Upper lobe of left lung (tissue), 6 donors: ENCODE measurements at places on chromosomes 4 and X.

DNA sequence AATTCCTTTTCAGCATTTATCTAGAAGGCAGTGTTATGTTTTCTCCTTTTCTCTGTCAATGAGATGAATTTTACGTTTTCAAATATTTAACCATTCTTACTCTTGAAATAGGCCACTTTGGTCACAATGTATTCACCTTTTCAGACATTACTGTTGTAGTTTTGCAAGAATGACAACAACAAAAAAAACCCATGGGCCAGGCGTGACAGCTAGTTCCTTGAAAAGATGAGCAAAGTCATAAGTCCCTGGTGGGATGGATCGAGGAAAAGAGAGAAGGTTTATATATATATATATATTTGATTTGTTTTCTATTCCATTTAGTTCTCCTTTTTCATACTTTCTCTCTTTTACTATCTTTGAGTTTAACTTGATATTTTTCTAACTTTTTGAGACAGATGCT lies 38.1 kb upstream of the ACSL1 start:
- no peak for DNase-seq

GRCh38 chrX:144275367-144275766 lies 391.5 kb downstream of the UBE2NL start:
- DNase-seq, result no peak

- DNase-seq, result no peak
Measured at GRCh38 chr4:70703619-70704214, 15.4 kb downstream of the UTP3 start.

- no peak for DNase-seq
Measured at GRCh38 chr4:183544109-183544508, 39.3 kb downstream of the ING2 start.

DNA sequence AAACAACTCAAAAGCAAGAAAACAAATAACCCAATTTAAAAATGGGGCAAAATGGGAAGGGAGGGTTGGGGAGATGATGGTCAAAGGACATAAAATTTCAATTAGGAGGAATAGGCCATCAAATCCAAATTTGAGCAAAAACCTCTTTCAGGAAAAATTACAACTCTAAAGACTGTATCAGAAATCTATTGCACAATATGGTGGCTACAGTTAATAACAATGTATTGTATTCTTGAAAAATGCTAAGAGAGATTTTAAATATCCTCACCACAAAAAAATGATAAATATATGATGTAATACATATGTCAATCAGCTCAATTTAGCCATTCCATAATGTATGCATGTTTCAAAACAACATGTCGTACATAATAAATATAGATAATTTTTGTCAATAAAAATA lies 60.7 kb downstream of the RELL1 start:
- no peak for DNase-seq

- DNase-seq, result no peak
Measured at GRCh38 chr4:7823416-7823824, 116.2 kb downstream of the AFAP1 start.

- no peak for DNase-seq
Measured at GRCh38 chr4:152359208-152360044, 176.5 kb downstream of the FBXW7 start.
